ENCODE measurements at places on chromosomes 4 and X.

GRCh38 chr4:122152711-122153226 lies 638 bp downstream of the BLTP1 start:
- DNase-seq, result no peak

- DNase-seq, result no peak
These were observed 45.2 kb downstream of the FHDC1 start for GRCh38 chr4:152981278-152981677.

GRCh38 chr4:145061318-145061920 lies 36.6 kb downstream of the ANAPC10 start:
- no peak for DNase-seq

DNA sequence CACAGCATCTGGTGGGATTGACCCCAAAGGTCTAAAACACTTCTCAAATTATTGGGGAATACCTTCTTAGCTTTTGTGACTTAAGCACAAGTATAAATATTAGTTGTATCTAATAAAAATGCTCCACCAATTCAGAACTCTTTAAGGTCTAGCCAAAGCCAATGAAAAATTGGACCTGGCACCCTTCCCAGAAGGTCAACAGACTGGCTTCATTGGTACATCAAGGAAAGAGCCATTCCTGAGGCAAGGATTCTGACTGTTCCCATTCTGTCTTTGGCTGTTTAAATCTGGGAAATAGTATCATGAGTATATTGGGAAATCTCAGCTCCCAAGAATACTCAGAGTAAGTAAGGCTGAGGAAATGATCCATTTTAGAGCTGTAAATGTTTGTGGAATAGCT lies 153.0 kb upstream of the TRPC5 start:
- DNase-seq, result no peak

DNA sequence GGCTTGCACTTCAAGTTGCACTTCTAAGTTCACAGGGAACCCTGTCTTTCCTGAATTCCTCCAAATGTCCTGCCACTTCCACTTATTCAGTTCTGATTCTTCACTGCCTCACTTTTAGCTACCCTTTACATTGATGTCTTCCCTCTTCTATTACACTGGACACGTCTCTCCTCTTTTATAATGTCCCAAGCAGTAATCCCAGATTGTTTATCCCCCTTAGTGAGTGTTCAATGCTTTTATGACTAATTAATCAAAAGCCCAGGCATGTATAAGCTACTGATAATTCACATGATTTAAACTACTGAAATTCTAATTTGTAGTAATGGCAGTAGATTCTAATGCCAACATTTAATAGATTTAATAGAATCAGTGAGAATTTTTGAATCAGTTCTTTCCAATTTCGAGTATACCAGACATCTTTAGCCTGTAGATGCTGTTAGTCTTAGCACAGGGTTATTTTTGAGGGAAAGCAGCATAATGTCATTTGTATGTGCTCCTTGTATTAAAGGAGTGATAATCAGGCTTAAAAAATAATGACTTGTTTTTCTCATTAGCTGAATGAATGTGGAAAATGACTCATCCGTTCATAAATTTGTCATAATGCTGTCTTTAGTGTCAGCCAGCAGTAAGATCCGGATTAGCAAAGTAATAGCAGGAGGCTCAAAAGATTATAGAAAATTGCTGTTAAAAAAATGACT lies 703.1 kb downstream of the CENPC start:
- no peak for DNase-seq

DNA sequence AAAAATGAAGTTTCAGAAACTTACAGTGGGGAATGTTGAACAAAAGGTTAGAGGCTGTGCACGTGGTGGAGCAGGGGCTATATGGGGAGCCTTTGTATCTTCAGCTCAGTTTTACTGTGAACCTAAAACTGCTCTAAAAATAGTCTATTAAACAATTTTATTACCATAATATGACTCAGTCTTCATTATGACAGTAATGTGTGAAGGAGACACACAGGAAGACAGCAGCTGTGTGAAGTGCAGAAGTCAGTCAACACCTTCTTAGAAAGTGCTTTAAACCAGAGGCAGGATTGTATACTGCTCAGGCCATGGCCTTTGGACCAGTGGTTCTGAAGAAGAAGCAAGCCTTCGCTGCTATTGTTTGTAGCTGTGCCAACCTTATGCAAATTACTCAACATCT lies 89.7 kb downstream of the ARHGAP10 start:
- no peak for DNase-seq

GRCh38 chrX:149371986-149372385 lies 133.1 kb downstream of the IDS start:
- DNase-seq, result no peak

GRCh38 chr4:19729886-19730651 lies 521.6 kb upstream of the SLIT2 start:
- no peak for DNase-seq

All from D721Med (cell line).